ENCODE measurements at places on chromosomes 5 and 9. TPM values are rescaled to one million over a fixed set of nuclear protein-coding genes. Genes with fewer than 3 reads are reported as not detected.

GRCh38 chr5:159518371-159518770 is 188.1 kb upstream of the IL12B start:
- no peak for DNase-seq

- no peak for DNase-seq
Observed at GRCh38 chr9:38299856-38300255, 92.6 kb upstream of the ALDH1B1 start.

DNA sequence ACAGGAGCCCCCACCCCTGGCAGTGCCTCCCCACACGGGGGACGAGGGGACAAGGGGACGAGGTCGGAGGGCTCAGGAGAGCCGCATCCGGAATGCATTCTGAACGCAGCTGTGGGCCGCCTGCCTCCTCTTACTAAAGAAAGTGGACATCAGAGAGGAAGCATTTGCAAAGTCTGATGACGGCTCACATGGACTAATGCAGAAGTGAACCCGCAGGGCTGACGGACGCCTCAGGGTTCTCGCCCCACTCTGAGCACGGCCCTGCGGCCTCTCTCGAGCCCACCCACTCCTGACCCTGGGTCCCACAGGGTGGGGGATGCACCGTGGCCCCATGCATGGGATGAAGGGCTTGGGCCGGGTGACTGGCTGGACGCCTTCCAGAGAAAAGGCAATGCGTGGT is 5.9 kb downstream of the LPCAT1 start:
- DNase-seq, result no peak

- DNase-seq, result no peak
Observed at GRCh38 chr9:6655036-6655435, 9.5 kb upstream of the GLDC start.

DNA sequence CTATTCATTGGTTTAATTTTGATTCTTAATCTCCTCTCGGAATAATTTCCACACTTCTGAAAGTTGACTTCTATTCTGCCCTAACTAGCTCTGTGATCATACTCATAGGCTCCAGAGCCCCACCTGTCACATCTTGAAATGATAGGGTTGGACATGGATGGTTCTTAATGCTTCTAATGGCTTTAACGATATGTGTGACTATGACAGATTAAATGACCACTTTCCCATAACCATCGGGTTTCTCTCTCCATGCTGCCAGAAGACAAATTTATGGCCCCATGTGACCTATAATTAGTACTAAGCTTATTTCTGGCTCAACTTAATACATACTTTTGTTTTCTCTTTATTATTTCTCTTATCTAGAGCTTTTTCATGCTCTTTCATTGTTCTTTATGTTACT is 251.1 kb upstream of the TUT7 start:
- no peak for DNase-seq

Gene PLPP7
- 2.6 TPM for polyA plus RNA-seq

Gene KIF24
- 6.6 TPM for polyA plus RNA-seq
